ENCODE measurements at places on chromosomes 4 and X.

DNA sequence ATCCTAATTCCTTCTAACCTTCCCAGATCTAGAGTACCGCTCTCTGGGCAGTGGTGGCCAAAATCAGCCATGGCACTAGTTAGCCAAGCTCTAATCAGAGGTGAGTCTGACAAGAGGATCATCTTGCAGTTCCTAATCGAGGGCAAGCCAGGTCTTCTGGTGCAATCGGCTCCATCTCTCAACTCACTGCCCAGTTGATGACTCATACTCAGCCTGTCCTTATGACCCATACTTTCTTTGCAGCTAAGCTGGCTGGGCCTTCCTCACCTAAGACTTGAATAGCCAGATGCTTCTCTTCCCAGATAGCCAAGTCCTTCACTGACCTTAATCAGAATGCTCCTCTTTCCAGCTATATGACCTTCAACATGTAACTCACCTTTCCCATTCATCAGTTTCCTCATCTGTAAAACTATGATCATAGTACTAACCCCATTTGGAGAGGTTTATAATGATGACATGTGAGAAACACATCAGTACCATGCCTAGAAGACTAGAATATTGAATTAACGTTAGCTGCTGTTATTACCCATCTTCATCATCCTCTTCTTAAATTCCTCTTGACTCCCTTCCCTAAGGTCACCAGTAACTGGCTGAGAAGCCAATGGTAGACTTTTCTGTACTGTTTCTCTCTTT, 57.1 kb downstream of the RELL1 start:
- no peak for DNase-seq

DNA sequence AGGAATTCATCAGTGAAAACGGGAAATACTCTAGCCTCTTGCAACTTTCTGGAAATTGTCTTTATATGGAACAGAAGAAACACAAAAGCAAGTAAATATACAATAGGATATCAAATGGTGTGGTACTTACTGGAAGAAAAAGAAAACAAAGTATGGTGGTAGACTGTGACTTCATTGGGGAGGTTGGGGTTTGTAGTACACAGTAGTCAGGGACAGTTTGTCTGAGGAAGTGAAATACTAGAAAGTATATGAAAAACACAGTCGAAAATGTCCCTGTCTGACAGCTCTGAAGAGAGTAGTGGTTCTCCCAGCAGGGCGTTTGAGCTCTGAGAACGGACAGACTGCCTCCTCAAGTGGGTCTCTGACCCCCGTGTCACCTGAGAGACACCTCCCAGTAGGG, 390.0 kb upstream of the NWD2 start:
- DNase-seq: no peak

DNA sequence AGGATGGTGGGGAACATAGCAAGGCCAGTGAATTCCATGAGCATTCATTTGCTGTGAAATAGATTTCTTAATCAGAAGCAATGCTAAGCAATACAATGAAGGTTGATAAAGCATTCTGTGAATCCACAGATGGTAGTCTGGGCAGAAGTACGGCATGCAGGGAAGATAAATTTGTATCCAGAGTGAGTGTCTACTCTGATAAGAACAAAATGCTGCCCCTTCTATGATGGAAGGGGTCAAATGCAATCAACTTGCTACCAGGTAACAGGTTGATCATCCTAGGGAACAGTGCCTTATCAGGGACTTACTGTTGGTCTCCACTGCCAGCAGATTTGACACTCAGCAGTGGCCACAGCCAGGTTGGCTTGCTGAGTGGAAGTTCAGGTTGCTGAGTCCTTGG, 189.4 kb downstream of the MAB21L2 start:
- DNase-seq: no peak

DNA sequence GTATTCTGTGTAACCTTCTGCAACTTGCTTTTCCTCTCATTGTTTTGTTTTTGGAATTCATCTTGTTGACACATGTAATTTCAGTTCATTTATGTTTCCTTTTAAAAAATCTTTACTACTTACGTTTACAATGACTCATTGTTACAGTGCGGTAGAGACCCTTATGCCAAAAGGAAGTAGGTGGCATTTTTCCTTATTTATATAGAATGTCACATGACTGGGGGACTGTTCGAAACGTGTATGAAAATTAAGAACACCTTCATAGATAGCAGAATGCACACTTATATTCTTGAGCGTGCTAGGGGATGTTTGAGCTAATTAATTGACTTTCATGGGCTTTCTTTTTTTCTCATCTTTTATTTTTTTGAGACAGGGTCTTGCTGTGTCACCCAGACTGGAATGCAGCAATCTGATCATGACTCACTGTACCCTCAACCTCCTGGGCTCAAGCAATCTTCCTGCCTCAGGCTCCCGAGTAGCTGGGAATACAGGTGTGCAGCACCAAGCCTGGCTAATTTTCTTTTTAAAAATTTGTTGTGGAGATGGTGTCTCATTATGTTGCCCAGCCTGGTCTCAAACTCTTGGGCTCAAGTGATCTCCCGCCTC, 7.3 kb downstream of the REPS2 start:
- no peak for DNase-seq

GRCh38 chrX:40462795-40463194, 118.0 kb upstream of the ATP6AP2 start:
- DNase-seq: no peak

DNA sequence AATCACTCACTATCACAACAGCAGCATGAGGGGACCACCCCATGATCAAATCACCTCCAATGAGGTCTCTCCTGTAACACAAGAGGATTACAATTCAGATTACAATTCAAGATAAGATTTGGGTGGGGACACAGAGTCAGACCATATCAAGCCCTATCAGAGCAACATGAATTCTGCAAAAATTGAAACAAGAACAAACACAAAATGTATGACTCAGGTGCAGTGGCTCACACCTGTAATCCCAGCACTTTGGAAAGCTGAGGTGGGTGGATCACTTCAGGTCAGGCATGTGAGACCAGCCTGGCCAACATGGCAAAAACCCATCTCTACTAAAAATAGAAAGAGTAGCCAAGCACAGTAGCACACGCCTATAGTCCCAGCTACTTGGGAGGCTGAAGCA, 13.4 kb upstream of the HPSE start:
- no peak for DNase-seq

DNA sequence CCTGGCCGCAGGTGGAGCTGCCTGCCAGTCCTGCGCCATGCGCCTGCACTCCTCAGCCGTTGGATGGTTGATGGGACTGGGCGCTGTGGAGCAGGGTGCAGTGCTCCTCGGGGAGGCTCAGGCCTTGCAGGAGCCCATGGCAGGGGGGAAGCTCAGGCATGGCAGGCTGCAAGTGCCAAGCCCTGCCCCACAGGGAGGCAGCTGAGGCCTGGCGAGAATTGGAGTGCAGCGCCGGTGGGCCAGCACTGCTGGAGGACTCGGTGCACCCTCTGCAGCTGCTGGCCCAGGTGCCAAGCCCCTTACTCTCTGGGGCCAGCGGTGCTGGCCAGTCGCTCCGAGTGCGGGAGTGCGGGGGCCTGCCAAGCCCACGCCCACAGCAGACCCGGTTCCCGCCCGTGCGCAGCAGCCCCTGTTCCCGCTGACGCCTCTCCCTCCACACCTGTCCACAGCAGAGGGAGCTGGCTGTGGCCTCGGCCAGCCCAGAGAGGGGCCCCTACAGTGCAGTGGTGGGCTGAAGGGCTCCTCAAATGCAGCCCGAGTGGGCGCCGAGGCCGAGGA, 275.9 kb upstream of the FRG1 start:
- no peak for DNase-seq

GRCh38 chrX:114038358-114038757, 545.5 kb upstream of the HTR2C start:
- DNase-seq: no peak

- no peak for DNase-seq
These were observed 141.2 kb upstream of the SCML1 start for GRCh38 chrX:17596061-17596460.

DNA sequence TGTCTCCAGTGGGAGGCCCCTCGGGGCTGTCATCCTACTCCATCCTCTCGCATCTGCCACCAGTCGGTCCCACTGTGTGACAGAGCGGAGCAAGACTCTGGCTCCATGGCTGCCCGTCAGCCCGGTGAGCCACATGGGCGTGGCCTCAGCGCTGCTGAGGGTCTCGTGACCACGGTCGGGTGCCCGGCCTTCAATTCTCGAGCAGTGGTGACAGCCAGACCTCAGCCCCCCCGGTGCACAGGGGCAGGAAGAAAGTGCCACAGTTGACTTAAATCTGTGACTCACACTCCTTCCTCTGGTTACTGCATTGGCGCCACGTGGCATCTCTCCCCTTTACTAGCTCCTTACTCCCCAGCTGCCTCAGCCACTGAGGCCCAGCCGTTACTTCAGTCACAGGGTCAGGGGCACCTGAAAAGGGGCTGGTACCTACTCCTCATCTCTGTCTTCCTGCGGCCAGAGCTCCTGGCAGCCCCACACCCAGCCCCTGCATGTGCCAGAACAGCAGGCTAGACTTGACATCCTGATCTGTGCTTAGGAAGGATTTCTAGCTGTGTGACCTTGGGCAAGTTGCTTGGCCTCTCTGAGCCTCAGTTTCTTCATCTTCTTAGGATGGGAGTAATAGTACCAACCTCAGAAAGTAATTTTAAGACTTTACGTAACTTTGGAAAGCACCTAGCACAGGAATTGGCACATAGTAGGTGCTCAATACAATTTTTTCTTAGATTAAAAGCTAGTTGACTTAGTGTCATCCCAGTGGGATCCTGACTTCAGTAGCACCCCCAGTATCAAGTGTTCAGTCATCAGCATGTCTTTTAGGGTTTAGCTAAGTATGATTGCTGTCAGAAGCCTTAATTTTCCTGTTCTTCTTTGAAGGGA, 66.1 kb downstream of the TNIP2 start:
- DNase-seq: no peak

DNA sequence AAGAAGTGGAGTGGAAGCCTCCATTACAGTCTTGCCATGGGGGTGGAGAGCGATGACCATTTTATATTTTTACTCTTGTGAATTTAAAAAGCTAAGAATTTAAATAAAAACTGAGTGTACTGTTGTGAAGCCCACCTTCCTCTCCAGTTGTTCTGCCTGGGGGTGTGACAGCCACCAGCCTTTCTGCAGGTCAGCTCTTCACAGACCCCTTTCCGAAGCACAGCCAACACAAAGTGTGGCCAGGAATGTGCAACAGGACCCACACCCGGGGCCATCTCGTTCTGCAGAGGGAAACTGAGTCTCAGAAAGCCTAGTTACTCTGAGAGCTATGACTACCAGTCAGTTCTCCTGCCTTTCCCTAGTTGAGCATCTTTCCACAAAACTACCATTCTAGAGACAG, 1.4 kb downstream of the GRPEL1 start:
- DNase-seq: no peak

- DNase-seq: no peak
These were observed 312.3 kb downstream of the SPRY1 start for GRCh38 chr4:123708902-123709301.

- DNase-seq: no peak
These were observed 28.5 kb downstream of the UTP14A start for GRCh38 chrX:129934461-129934860.

DNA sequence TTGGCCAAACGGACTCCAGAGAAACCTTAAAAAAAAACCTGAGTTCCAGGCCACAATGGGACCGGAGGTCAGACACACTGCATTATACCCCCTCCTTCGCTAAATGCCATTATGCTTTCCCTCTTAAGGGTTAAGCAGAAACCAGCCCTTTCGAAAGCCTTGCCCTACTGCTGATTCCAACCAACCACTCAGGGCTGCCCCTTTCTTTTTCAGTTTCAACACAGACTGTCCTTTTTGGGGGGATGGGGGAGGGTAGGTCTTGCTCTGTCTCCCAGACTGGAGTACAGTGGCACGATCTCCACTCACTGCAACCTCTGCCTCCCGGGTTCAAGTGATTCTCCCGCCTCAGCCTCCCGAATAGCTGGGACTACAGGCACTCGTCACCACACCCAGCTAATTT, 49.5 kb upstream of the MAN2B2 start:
- no peak for DNase-seq

DNA sequence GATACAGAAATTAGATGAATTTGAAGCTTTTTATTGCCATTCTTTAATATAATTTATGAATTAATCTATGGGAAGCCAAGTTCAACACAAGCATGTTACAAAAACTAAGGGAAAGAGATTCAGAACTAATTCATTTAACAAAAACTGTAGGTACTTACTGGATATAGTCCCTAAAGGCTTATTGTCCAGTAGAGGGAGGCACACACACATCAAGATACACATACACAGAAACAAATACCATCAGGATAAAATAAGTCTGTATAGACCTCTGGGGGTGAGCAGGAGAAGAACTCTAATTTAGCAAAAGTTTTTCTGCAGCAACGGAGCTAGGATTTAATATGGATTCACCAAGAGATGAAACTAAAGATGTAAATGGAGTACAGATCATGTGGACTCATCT, 83.0 kb upstream of the IL13RA1 start:
- no peak for DNase-seq

DNA sequence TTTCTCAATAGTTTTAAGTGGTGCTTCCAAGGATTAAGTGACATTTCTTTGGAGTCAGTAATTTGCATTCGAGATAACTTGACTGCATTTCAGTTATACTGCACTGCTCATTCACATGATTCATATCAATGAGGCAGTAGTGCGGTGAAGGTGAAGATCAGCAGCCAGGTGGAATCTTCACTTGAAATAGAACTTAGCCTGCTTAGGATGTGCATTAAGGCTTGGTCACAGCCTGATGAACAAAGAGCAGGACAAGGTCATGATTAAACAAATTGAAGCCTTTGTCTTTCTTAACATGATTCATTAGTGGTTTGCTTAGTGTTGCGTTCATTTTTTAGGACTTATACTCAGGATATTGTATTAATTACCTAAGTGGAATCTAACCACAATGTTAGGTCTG, 212.1 kb upstream of the GALNTL6 start:
- DNase-seq: no peak

DNA sequence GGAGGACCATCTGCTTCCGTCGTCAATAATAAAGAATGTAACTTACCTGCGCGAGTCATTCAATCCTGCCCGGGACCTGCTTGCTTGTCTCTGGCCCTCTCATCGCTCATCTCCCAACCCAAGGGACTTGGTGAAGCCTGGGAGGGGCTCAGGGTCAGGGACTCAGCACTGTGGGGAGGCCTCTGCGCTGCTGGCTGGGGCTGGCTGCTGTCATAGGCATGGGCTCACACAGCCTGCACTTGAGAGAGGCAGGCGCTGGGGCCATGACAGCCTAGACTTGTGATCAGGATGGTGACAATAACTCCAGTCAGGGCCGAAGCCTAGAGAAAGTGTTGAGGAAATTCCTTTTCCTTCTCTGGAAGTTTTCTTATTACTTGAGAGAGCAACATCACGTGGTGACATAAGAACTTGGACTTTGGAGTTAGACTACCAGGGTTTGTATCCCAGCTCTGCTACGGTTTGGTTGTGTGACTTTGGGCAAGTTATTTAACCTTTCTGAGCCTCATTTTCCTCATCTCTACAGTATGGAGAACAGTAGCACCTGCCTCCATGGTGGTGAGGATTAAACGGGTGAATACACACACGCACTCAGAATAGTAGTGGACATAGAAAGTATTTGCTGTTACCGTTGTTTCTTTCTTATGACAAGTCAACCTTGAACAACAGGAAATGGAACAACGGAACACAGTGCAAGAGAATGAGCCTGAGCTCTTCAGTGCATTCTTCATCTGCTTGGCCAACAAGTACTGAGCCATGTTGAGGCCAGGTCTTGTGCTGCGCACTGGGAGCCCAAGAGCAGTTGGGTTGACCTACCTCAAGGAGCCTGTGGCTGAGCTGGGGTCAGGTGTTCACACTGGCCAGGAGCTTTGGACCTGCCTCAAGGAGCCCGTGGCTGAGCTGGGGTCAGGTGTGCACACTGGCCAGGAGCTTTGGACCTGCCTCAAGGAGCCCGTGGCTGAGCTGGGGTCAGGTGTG, 60.5 kb downstream of the TBC1D14 start:
- no peak for DNase-seq

GRCh38 chr4:104128850-104129213, 365.9 kb downstream of the CXXC4 start:
- no peak for DNase-seq

- DNase-seq: no peak
These were observed 100.9 kb upstream of the RADX start for GRCh38 chrX:106510713-106511403.
